ENCODE measurements at places on chromosomes 3 and 15.

GRCh38 chr15:96535148-96535547, 204.6 kb downstream of the NR2F2 start:
- DNase-seq: no peak

DNA sequence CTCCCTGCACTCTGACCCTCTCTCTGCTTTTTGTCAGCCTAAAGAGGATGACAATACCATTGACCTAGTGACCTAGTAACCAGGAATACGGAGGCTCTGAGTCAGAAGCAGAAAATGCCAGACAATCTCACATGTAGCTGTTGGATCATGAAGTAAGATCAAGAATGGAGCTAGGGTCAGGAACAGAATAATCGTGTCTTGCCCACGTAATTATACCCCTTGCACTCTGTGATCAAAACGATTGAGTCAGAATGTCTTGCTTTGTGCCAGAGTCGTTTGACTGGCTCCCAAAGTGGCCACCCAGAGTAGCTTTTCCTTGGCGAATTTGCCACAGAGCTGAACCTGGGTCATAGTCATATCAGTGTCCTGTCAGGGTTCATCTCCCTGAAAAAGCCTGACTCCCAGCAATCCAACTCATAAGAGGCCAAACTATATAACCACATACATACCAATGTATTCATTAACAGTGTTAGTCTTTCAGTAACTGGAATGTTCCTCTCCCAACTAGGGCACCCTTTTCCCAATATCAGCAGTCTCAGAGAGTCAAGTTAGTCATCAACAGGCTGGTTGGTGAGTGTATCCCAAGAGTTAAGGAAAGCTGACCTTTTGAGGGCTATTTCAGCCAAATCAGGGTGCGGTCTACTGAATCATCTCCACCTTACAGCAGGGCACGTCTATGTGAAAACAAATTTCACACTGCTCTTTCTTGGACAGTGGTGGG, 5.0 kb upstream of the CDV3 start:
- peak; percentile 12 for DNase-seq

- no peak for DNase-seq
Observed at GRCh38 chr3:191702121-191702520, 241.2 kb downstream of the PYDC2 start.

DNA sequence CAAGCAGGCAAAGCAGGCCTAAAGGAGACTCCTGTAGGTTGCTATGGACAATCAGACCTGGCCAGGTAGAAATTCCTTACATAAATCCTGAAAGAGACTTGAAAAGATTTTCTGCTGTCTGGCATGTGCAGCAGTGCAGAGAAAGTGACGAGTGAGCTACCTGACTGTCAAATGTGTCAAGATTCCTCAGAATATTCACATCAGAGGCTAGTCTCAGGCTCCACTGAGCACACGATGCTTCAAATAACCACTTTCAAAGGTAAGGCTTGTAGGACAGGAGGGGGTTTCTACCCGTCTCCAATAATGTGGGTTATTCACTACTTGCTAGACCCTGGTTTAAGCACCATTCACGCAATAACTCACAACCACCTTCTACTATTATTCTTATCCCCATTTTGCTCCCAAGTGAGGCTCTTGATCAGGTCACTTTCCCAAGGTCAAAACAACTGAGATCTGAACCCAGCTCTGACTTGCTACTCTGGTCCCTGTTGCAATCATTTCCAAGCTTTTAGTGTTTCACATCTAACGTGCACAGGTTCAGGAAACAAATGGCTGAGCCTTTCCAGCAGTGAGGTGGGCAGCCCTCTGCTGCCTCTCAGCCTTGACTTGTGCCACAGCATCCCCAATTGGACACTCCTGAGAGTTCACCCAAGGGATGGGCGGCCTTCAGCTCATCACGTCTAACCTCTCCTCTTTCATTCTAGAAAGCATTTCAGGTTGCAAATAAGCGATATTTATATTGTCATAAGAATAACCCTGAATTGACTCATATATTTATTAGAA, 329.9 kb upstream of the WNT5A start:
- DNase-seq: no peak

DNA sequence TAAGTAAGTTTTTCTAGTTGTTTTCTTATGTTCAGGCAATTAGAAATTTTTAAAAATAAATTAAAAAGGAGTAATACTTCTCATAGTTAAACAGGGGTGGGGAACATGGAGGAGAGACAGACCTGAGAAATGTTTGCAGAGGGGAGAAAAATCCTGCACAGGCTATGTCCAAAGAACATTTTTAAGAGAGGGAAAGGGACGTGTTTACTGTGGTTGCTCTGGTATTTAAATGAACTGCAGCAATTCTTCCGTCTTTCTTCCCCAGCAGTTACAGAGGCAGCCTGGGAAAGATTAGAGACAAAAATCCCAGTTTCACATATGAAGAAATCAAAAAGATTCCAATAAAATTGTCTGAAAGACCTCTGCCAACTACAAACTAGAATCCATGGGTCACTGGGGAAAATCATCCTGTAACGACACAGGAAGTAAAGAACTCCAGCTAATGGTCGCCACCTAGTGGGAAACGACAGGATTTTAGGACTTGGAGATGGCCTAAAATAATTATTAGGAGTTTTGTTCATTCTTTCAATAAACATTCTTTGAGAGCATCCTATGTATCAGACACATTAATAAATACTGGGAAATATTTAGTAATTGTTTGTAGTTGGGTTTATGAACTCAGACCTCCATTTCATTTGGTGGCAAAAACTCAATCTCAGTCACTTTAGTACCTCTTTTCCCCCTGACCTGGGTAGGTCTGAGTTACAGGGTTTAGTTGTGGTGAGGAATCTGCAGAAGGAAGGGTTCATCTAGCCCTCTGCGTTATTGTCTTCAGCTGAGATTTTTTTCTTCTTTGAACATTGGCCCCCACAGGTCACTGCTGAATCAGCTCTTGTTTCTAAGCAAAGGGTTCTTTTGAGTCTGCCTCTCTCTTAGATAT, 69.9 kb upstream of the GOLIM4 start:
- DNase-seq: peak; percentile 85

DNA sequence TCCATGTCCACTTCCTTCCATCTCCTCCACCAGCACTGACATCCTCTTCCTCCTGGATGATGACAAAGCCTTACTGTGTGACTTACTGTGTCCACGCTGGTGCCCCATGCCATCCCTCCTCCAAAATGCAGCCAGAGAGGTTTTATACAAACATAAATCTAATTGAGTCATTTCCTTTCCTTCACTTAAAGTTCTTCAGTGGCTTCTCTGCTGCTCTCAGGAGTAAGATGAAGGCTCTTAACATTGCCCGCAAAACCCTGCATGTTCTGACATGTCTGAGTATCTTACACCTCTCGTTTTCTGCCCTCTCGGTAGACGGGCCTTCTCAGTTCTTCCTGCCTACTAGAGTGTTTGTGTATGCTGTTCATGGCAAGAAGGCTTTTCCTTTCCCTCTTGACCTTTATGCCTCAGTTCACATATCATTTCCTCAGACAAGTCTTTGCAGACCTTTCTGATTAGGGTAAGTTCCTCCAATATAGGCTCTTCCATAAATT, 175.5 kb downstream of the CFAP20DC start:
- DNase-seq: no peak

GRCh38 chr15:60634815-60635214, 155.9 kb upstream of the ICE2 start:
- no peak for DNase-seq

GRCh38 chr15:31352339-31352751, 25.7 kb downstream of the KLF13 start:
- no peak for DNase-seq

DNA sequence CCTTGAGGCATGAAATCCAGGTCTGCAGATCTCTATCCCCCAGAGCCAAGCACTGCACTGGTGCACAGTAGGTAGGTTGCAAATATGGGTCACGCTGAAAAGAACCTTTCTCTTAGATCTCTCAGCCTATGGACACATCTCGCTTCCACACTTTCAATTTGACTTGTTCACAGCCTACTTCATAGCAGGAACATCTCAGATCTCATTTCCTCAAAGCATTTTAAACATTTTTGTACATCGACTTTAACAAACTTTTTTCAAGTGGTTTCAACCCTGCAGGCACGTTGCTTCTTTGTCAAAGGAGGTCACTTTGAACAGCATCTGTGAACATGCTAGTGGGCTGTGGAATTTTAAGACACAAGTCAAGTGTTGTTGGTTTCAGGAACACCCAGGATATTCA, 76.0 kb downstream of the SLC12A8 start:
- no peak for DNase-seq

DNA sequence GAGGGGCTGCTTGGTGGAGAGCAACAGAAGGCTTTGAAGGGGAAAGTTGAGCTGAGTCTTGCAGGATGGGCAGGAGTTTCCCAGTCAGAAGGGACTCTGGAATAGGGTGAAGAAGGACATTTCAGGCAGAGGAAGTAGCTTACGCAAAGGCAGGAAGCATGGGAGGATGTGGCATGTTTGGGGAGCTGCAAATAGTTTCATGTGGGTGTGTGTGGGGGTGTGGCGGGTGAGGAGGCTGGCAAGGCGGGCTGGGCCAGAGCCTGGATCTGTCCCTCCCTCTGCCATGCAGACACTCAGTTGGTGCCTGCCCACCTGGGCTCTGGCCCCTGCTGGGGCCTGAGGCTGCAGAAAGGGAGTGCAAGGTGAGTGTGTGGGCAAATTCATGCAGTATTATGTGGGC, 10.4 kb downstream of the TEX264 start:
- no peak for DNase-seq

GRCh38 chr3:134366928-134367811, 7.1 kb downstream of the AMOTL2 start:
- DNase-seq: no peak

GRCh38 chr15:75639191-75639708, 774 bp downstream of the IMP3 start:
- DNase-seq: no peak

DNA sequence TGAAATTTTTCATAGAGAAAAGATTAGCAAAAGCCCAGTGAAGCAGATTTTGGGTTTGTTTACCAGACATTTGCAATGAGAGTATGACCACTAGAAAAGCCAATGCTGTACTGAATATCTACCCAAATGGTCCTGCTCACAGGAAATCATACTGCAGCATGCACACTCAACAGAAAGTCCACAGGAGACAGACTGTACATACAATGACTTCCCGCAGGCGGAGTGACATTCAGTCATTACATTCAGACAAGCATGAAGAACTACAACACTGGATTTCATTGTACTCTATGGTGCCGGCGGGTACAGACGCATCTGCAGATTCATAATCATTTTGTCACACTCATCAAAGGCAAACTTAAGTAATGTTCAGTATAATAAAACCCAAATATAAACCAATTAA, 11.8 kb downstream of the LZTFL1 start:
- no peak for DNase-seq

GRCh38 chr3:147509448-147509847, 100.3 kb downstream of the ZIC1 start:
- no peak for DNase-seq

- DNase-seq: peak; percentile 16
Observed at GRCh38 chr3:160478338-160478737, 28.8 kb upstream of the TRIM59 start.

- DNase-seq: no peak
Observed at GRCh38 chr3:134988666-134989065, 193.6 kb downstream of the EPHB1 start.

DNA sequence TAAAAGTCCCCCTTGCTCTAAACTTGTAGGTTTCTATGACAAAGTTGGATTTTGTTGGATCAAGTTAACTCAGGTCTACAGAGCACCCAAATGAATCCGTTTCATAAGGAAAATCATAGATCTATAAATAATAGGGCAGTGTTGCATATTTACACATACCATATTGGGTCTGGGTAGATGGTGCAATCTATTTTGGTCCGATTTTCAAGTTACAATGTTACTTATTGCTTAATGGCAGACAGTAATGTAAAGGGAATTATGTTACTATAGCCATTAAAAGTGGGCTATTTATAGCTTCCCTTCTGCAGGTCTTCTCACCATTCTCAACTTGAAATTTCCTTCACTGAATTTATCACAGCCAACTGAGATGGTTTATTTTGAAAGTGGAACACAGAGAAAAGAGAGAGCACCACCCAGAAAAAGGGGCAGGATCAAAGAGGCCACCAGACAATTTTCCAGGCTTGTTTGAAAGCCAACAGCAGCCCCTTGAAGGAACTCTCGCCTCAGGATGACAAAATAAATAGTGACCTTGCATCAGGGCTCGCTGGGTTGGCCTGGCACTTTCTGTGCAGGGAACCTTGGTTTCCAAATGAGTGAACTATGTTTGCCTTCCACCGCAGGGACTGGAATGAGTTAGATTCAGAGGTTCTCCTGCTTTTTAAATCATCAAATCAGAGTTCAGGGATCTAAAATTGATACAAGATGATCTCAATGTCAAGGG, 260.2 kb upstream of the HES1 start:
- no peak for DNase-seq

DNA sequence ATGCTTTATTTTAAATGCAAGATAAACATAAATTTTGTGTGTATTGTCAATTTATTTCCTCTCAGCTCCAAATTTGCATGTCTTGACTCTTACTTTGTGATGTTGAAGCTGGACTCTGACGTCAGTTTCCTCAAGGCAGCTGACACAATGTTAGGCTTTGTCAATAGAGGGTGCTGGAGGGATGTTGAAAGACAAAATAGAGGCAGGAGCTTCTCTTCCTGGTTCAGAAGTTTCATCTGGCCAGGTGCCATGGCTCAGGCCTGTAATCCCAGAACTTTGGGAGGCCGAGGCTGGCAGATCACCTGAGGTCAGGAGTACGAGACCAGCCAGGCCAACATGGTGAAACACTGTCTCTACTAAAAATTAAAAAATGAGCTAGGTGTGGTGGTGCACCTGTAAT, 408.6 kb downstream of the GBE1 start:
- DNase-seq: peak; percentile 52

DNA sequence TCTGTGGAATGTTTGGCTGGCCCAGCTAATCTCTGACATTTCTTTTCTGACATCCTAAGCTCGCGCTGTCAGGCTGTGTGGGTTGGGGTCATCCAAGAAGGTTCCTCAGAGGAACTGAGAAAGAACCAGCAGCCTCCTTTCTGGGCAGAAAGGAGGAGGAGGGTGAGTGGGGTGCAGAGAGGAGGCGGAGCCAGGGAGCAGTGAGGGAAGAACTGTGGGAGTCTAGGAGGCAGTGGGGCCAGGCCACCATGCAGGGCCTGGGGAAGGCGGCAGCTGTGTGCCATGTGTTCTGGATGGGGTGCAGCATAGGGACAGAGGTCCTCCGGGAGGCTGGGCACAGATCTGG, 5.3 kb downstream of the SEMA7A start:
- DNase-seq: no peak

GRCh38 chr15:93235926-93236780, 147.1 kb upstream of the RGMA start:
- no peak for DNase-seq
